ENCODE measurements at places on chromosomes 13 and 19.

- DNase-seq: no peak
Measured at GRCh38 chr19:28437390-28438346, 775.3 kb downstream of the UQCRFS1 start.

- DNase-seq: no peak
Measured at GRCh38 chr13:35926859-35927530, 204.2 kb downstream of the DCLK1 start.

DNA sequence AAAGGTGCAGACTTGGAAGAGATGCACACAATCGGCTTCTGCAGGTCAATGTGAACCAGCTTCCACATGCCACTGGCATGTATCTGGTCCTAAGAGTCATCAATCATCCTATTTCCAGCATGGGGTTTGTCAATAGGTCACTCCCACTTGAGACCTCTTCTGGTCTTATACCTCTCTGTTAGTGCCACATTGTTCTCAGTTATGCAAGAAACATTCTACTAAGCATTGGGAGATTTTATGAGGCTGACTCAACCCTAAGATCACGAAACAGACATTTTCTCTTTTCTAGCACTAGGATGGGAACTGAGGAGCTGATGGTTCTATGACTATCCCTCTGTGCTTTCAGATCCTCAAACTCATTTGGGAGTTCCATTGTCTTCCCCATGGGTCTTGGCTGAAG, 581.5 kb upstream of the KLF12 start:
- DNase-seq: no peak

GRCh38 chr13:30429721-30430694, 7.7 kb downstream of the UBE2L5 start:
- DNase-seq: no peak

DNA sequence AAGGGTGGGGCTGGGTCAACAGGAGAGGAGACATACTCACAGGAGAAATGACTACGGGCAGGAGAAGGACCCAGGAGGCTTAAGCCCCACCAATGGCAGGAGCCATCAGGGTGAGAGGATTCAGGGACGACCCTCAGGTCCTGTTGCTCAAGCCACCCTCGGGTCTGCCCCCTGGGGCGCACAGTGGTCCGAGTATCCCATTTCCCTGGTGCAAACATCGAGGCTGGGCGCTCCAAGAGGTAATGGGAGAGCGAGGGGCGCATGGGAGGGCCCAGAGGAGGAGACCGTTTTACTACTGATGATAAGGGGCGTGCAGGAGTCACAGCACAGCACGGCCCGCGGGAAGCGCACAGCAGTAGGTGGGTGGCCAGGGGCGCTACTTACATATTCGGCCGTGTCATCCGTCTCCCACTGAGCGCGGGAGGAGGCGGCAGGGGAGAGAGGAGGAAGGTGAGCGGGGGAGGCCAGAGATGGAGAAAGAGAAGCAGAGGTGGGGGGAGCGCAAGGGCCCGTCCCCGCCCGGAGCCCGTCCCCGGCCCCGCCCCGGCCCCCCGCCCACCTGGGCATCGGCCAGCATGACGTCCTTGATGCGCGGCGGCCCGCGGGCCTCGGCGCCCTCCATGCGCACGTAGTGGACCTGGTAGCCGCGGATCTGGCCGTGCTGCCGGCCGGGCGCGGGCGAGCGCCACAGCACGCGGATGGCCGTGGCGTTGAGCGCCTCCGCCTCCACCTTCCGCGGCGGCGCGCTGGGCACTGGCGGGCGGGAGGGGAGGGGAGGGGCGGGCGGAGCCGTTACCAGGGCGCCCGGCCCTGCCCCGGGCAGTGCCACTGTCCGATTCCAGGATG, 111.5 kb downstream of the PTPRS start:
- DNase-seq: no peak

- DNase-seq: no peak
Measured at GRCh38 chr13:26423629-26424028, 133.9 kb upstream of the WASF3 start.

DNA sequence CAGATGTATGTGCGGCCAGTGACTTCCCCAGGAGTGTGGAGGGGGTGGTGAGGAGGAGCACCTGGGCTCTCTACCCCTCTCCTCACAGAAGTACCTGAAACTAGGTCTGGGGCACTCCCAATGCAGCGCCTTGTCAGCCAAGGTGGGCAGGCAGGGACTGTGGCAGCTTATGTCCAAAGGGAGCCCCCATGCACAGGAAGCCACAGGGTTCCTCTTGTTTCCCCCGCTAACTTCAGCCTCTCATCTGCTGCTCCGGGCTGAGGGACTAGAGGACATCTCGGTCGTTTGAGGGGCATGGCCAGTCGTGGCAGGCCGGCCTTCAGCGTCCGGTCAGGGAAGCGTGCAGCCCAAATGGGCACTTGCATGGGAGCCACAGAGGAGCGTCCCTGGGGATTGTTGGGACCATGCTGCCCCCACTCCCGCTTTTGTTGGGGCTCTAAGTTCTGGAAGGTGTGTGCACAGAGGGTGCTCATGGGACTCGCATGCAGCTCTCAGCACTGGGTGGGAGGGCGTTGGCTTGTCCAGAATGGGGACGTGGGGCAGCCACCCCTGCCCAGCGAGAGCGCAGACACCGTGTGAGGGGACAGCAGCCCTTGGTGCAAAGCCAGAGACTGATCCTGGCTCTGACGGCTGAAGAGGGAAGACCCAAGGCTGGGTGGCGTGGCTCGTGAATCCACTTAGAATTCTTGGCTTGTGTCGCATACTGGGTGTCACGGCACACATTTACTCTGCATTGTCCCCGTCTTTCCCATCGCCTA, 16.6 kb upstream of the NPAS1 start:
- no peak for DNase-seq

DNA sequence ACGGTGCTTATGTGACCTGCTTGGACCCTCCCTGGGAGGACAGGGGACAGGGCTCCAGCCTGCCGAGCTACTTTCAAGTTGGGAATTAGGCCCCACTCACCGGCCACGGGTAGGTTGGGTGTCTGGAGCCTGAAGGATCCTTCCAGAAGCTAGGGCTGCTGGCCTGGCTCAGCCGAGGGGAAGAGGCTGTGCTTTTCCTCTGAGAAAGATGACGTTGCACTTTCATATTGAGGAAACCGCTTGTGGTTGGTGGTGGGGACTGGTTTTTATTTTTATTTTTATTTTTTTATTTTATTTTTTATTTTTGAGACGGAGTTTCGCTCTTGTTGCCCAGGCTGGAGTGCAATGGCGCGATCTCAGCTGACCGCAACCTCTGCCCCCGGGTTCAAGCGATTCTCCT, at the start of gene TMEM150B:
TMEM150B (minus strand) TSS at position 170 of the 400 bp plus-strand sequence. CDS start 4,305 bp downstream, outside the sequence.
- no peak for DNase-seq
